D341Med (cell line): ENCODE measurements at places on chromosomes 13 and 19.

DNA sequence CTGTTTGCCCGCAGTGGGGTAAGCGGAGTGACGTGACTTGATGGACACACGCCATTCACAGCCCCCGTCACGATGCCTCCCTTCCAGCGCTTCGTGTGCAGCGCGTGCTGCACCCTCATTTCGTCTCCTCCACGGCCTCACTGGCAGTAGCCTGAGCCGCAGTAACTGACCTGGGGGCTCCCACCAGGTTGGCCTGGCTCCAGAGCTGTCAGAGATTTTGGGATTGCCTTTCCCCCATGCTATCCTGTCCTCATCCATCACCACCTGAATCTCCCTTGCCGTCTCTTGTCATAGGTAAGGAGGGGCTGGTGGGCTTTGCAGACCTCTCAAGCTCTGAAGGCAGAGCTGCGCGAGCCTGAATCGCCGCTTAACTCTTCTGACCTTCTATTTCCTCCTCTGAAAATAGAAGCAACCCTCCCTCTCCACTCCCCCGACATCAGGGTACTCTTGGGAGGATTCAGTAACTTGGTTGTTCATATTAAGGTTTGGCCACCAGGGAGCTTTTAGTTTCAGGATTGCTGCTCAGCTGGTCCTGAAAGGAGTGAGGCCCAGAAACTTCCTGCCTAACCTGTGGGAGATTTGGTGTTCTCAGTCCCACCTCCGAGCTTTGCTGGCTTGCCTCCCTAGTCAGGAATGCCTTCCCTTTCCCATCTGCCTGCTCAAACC lies 27.9 kb downstream of the SIGLEC5 start:
- DNase-seq: no peak

GRCh38 chr13:26382366-26382765 lies 128.4 kb downstream of the CDK8 start:
- DNase-seq: no peak

DNA sequence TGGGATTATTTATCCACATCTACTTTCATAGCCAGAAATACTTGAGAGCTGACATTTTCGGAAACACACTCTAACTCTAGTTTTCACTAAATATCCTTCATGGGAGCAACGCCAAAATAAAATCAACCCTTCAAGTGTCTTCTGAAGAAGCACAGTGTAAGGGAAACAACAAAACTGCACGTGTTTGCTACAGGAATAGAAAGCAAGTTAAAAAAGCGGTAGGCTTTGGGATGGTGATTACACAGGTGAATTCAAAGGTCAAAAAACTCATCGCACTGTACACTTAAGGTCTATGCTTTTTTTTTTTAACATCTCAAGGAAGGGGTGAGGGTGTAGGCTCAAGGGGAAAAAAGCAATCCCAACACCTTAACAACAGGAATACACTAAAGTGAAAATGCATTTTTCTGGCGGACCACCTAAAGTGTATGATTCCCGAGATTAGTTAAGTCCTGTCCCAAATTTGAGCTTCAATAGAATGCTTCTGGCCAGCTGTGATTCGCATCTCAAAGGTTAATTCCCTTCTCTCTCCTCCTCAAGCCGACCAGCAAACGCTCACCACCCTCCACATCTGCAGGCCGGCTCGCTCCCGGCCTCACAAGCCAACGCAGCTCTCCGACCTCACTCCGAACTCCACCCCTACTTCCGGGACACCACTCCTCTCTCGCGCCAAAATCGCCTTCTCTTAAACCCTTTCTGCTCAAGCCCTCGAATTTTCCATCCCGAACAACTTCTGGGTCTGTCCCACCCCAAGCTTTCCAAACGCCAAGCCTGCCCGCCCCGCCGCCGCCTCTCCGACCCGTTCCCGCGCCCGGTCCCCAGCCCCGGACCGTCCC lies 1.1 kb downstream of the ARGLU1 start:
- peak; percentile 56 for DNase-seq

DNA sequence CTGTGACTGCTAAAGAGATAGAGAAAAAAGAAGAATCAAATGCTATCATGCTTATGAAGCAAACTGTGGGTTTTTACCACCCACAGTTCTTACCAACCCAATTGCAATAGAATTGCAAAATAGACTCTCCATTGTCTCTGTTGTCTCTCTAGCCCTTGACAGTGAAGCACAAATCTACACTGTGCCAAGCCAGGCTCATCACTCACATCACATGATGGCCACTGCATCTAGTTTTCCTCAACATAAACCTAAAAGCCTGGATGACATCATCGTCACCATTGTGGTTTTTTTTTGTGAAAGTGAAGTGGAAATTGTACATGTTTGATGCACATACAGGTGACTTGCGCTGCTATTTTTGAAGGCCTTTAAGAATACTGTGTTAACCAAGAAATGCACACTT lies 56.1 kb downstream of the KL start:
- no peak for DNase-seq

DNA sequence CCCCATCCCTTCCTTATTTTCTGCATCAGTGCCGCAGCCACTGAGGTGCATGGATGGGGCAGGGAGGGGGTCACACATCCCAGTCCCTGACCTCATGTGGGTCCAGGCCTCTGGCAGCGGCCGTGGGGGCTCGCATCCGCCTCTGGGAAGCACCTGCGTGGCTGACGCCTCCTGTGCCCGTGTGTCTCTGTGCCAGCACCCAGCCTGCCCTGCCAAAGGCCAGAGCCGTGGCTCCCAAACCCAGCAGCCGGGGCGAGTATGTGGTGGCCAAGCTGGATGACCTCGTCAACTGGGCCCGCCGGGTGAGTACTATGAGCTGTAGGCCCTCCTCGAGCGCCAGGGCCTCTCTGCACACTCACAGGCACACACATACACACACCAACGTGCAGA lies 4.9 kb downstream of the NDUFS7 start:
- DNase-seq: no peak

DNA sequence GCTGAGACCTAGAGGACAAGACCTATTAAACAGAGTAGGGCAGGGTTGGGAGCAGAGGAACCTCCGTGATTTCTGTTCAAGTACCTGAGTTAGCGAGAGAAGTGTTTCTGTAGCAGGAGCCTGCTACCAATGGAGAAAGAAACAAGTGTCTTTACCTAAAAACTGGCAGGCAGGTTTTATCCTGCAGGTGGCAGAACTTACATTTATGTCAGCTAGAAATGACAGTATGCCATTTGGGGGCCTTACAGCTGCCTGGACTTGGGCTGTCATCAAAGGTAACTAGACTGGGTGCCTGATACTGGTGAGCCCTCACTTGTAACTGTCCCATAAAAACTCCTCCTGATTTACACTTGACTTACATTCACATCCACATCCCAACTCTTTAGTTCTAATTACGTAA lies 185.3 kb upstream of the MIR17HG start:
- no peak for DNase-seq
